CD4-positive, alpha-beta T cell treated with Interleukin-10 for 1 hour (primary cell): ENCODE measurements at places on chromosomes 12 and 14.

GRCh38 chr14:68164711-68165113 lies 345.1 kb downstream of the RAD51B start:
- DNase-seq, result no peak

GRCh38 chr14:36647824-36648753 lies 13.6 kb upstream of the PAX9 start:
- no peak for DNase-seq

GRCh38 chr12:71108355-71108754 lies 49.4 kb downstream of the TSPAN8 start:
- no peak for DNase-seq

DNA sequence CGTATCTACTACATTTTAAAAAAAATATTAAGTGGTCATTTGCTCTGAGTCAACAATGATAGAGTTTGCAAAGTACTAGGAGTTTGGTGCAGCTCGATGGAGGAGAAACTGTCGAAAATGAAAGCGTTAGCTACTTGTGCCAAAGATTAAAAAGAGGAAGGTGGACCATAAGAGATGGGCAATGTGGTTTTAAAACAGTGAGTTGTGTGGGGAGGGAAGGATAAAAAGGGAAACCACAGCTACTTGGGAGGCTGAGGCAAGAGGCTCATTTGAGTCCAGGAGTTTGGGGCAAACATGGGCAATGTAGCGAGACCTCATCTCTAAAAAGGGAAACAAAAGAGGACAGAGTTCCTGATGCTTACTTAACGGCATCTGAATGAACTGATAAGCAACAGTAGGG lies 18.2 kb upstream of the STRAP start:
- DNase-seq, result no peak

- no peak for DNase-seq
Measured at GRCh38 chr14:52900731-52901130, 50.1 kb downstream of the FERMT2 start.

- DNase-seq, result no peak
Measured at GRCh38 chr14:93094121-93094918, 21.4 kb downstream of the ITPK1 start.

- peak; percentile 7 for DNase-seq
Measured at GRCh38 chr12:7374423-7375144, 69.4 kb downstream of the CD163L1 start.

- no peak for DNase-seq
Measured at GRCh38 chr14:69358233-69358963, 39.7 kb downstream of the ERH start.

GRCh38 chr12:6212086-6212485 lies 11.9 kb downstream of the CD9 start:
- DNase-seq, result no peak

DNA sequence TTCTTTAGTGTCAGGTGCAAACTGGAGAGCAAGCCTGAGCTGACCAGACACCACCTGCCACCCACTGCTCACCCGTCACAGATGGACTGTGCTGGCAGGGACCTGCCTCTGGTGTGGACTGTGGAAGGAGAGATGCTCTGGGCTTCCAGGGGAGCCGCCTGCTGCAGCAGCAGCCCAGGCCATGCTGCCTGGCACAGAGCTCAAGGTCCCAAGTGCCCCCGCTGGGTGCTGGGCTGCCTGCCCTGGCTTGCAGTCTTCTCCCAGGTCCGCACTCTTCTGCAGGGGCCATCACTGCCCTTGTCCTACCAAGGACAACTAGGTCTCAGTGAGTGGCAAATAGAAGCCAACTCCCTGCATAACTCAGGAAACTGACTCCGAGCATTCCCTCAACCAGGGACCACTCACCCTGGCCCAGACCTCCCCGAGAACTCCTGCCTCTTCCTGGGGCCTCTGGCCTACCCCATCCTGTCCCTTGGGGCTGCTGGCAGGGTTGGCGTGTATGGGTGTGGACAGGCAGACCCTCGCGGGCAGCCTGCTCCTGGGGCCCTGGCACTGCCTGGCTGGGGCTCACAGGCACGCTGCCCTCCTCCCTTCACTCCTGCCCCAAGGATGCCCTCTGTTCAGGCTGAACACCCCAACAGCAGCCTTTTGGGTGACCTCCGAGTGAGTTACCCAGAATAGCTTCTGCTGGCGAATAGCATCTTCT lies 9.3 kb downstream of the AMN start:
- no peak for DNase-seq

GRCh38 chr12:10191865-10192264 lies 13.0 kb downstream of the TMEM52B start:
- no peak for DNase-seq

DNA sequence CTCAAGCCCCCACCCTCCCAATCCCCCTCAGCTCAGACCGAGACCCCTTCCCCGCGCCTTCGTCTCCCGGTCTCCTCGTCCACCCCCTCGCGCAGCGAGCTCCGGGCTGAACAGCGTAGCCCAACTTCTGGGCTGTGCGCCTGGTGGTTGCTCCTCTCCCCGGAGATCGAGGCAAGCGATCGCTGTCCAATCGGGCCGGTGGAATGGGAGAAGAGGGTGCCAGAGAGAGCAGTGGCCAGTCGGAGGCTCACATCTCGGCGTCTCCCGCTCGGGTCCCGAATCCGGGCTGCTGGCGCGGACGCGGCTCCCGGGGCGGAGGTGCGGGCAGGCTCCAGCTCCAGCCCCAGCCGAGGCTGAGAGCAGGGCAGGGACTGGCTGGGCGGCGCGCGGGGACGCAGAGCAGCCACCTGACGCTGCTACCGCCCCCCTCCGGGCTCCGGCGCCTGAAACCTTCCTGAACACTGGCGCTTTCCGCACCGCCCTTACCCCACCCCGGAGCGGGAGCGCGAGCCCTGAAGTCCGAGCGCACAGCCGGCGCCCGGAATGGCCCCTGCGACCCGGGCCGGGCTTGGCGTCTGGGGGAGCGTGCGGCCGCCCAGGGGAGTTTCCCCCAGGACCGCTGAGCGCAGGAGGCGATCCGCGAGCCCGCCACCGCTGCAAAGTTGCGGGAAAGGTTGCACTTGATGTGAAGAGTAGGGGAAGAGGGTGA lies 508 bp upstream of the KCNH5 start:
- DNase-seq, result no peak

- DNase-seq, result no peak
Measured at GRCh38 chr12:14156606-14157005, 175.2 kb upstream of the GRIN2B start.

GRCh38 chr14:72701237-72701565 lies 192.7 kb downstream of the DPF3 start:
- no peak for DNase-seq

DNA sequence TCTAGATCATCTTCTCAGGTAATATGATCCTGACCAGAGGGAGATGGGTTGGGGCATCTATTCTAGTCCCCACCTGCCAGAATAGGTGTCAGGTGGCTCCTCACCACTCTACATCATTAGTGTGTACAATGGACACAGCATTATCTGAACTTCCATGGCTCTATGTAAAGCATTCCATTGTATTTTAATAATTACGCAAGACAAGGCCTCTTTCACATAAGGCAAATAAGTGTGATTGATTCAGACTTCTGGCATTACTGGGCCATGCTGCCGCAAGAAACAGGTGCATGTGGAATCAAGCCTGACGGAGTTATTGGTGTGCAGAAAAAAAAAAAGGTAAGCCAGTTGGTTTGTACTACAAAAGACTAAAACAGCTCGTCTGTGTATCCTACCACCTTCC lies 3.1 kb upstream of the DDHD1 start:
- no peak for DNase-seq

GRCh38 chr14:59811815-59812214 lies 58.8 kb downstream of the RTN1 start:
- DNase-seq, result no peak

DNA sequence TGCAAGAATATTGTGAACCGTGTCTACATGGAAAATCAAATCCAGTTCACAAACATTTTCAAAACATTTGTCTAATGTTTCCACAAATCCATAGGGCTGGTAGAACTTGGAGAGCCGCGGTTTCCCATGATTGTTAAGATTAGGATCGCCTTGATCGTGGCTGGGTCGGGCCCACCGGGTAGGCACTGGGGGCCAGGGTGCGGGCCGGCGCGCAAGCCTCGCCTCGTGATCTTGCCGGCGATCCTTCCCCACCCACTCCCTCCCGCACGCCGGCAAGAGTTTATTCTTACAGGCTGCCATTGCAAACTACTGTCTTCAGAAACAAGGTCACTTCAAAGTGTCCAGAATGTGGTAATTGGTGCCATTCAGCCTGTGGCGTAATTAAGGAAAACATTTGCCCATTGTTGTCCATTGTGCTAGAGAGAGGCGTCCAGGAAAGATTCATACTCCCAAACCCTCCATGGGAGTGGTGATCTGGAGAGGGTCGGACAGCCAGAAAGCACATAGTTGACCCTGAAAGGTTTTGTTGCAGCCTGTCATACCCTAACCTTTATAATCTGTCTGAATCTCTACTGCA lies 95.5 kb downstream of the BORCS5 start:
- DNase-seq, result no peak

- no peak for DNase-seq
Measured at GRCh38 chr14:88130057-88130432, 125.1 kb downstream of the GPR65 start.

- peak; percentile 17 for DNase-seq
Measured at GRCh38 chr14:71698027-71698426, 234.2 kb upstream of the RGS6 start.

GRCh38 chr14:61281948-61282275 lies 774 bp upstream of the TMEM30B start:
- DNase-seq, result no peak

- DNase-seq, result no peak
Measured at GRCh38 chr12:87924149-87924548, 105.1 kb downstream of the C12orf50 start.

- DNase-seq, result no peak
Measured at GRCh38 chr14:106652494-106652893, 1126.1 kb downstream of the TMEM121 start.

- DNase-seq, result no peak
Measured at GRCh38 chr12:53502983-53503728, 2.1 kb downstream of the TARBP2 start.

DNA sequence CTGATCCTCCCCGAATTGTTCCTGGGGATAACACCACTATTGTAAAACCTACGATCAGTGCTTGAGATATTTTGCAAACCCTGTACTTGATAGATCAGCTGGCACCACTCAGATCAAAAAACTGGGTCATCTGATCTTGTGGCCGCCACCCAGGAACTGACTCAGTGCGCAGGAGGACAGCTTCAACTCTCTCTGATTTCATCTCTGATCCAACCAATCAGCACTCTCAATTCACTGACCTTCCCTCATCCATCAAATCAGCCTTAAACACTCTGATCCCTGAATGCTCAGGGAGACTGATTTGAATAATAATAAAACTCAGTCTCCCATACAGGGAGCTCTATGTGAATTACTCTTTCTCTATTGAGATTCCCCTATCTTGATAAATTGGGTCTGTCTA lies 4.2 kb upstream of the XPOT start:
- DNase-seq, result peak; percentile 59

DNA sequence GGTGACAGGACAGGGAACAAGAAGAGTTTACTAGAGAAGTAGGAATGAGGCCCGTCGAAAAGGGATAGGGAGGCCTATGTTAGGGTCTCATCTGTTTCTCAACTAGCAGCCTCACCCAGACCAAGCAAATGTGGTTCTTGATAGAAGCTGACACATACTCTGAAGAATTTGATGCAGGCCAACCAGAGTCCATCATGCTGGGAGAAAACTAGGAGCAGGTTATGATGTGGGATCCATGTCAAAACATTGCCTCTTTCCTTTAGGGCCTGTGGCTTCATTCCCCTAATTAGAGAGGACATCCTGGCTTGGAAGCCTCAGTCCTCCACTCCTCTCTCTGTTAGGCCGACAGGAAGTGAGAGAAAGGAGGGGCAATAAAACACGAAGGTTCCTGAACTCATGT lies 122.8 kb downstream of the NTF3 start:
- no peak for DNase-seq

DNA sequence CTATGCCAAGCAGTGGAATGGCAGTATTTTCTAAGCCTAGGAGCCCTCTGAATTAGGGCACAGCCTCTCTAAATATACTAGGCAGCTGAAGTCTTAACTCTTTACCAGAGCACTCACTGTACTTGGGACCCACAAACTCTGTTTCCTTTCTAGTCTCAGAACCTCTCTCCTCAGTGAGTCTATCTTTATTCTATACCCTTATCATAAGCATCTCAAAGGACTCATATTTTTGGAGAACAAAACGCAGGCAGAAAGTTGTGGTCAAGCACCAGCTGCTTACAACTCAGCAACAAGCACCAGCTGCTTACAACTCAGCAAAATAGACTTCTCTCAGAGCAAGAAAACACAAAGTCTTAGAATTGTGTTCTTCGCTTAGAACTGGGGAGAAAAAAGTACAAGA lies 993 bp downstream of the CCDC196 start:
- no peak for DNase-seq

GRCh38 chr14:92558319-92558718 lies 44.7 kb downstream of the RIN3 start:
- DNase-seq, result no peak

GRCh38 chr14:51293912-51294389 lies 53.9 kb downstream of the TMX1 start:
- DNase-seq, result no peak

DNA sequence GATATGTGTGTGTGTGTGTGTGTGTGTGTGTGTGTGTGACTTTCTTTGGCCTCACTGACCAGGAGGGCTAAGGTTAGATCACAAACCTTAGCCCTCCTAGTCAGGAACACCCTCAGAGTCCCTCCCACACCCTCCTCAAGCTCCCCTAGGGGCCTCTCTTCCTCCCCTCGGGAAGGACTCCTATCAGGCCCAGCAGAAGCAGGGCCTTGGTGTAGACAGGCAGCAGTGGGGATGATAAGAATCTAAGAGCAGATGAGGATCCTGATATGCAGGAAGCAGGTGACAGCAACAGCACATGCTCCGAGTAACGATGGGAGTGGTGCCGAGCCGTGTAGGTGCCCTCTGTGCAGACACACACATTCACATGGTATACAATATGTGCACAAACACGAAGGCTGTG lies 20.7 kb downstream of the PLEK2 start:
- DNase-seq, result no peak

DNA sequence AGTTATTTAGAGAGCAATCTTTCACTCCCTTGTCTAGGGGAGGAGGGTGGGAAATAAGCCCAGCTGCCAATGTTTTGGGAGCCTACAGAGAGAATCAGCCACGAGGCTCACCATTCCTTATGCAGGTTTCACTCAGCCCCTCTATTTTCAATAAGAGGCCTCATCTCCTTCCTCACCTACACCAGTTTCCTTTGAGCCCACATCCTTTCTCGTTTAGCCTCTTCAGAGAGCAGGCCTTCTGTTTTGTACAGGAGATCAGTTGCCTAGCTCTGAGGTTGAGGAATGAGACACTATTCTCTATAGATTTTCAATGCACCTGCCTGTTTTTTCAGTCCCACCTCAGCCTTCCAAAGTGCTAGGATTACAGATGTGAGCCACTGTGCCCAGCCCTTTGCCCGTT lies 17.9 kb downstream of the SNAPC1 start:
- peak; percentile 14 for DNase-seq

DNA sequence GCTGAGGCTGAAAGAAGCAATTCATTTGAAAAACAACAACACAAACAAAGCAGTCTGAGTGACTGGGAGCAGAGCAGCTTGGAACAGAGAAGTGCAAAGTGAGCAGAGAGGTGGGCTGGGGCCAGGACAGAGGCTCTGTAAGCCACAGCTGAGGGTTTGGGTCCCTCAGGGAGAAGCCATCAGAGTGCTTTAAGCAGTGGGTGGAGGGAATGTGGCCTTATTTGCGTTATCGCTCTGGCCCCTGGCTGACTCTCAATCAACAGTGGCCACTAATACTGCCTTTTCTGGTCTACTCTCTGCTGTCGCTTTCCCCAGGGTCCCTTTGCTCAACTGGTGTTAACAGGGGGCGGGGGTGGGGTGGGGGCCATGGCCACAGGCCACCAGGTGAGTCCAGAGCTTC lies 44.2 kb downstream of the IRF2BPL start:
- DNase-seq, result no peak
